Prostate gland (tissue), 2 donors: ENCODE measurements at places on chromosomes 7 and 10.

DNA sequence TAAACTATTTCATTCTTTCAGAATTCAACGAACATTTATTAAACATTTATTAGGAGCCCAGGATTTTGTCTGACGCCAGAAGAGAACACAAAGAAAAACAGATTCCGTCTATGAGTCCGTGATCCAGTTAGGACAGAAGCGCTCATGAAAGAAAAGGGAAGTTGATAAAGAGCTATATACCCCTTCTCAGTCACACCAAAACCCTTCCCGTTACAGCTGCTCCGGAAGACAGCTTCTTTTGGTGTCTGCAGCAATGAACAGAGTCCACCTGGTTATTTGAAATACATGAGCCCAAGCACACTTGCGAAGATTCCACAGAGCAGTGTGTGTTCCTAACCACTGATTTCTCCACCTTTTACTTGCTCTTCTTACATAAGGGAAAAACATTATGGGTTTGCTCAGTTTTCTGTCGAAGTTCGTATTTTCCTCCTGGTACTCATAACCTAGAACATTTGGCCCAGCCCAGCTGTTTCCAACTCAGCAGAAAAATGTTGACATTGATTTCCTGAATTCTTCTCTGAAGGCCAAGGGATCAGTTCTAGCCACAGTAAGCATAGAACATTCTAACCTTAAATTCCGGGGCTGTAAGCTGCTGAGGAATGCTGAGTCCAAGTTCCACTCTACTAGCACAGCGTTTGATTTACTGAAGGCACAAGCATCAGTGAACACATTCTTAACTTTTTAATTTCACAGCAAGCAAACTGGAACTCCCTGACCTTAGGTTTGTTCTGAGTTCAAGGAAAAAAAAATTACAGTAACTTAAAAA lies 206.5 kb downstream of the SORCS1 start:
- no peak for DNase-seq

DNA sequence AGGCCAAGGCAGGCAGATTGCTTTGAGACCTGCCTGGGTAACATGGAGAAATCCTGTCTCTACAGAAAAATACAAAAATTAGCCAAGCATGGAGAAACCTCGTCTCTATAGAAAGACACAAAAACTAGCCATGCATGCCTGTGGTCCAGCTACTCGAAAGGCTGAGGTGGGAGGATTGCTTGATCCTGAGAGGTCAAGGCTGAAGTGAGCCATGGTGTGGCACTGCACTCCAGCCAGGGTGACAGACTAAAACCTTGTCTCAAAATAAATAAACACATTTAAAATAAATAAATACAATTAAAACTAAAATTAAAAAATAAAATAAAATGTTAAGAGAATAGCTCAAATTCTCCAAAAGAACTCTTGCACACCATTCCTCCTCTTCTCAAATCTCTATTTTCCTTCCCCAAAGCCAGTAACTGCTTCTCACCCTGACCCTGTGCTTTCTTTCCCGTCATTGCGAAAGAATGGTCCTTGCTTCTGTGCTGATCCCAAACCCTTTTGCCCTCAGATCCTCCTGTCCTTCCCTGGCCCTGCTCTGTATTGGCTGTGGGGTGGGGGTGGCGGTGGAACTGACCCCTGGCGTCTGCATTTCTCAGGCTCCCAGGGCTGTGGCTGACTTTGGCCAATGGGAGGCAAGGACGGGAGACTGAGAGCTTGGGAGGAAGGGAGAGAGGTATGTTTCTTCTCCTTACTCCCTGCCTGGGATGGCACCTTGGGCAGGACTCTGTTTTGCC lies 12.4 kb downstream of the SRGN start:
- DNase-seq, result no peak

- DNase-seq, result no peak
These were observed at the start of gene WDFY4 for GRCh38 chr10:48684792-48685623. Gene WDFY4, plus strand, starts transcription at chr10:48684873. Its CDS starts 24,860 bp downstream, at chr10:48709733.

- DNase-seq, result peak; percentile 26
These were observed at the start of gene DENND11 for GRCh38 chr7:141702047-141702567. Gene DENND11, minus strand, starts transcription at chr7:141702166. Its CDS starts 13 bp downstream, at chr7:141702153.

GRCh38 chr7:105854498-105854897 lies 21.9 kb downstream of the ATXN7L1 start:
- DNase-seq, result no peak

- DNase-seq, result peak; percentile 26
These were observed 54.5 kb downstream of the RAB18 start for GRCh38 chr10:27558612-27559020.

GRCh38 chr7:158977981-158978380 lies 121.6 kb downstream of the DYNC2I1 start:
- no peak for DNase-seq
